Substantia nigra (tissue), 51 donors: ENCODE measurements at places on chromosomes 5 and 9.

DNA sequence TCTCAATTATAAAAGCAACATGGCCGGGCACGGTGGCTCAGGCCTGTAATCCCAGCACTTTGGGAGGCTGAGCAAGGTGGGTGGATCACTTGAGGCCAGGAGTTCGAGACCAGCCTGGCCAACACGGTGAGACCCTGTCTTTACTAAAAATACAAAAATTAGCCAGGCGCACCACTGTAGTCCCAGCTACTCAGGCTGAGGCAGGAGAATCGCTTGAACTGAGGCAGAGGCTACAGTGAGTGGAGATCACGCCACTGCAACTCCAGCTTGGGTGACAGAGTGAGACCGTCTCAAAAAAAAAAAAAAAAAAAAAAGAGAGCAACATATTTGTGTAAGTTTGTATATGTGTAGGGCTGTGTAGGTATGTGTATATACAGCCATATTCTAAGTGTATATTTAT lies 7.5 kb downstream of the RPS6 start:
- no peak for DNase-seq

- DNase-seq: no peak
Observed at GRCh38 chr5:141945511-141946051, 12.4 kb downstream of the PCDH12 start.

- no peak for DNase-seq
Observed at GRCh38 chr9:116550696-116551436, 136.2 kb upstream of the TRIM32 start.

DNA sequence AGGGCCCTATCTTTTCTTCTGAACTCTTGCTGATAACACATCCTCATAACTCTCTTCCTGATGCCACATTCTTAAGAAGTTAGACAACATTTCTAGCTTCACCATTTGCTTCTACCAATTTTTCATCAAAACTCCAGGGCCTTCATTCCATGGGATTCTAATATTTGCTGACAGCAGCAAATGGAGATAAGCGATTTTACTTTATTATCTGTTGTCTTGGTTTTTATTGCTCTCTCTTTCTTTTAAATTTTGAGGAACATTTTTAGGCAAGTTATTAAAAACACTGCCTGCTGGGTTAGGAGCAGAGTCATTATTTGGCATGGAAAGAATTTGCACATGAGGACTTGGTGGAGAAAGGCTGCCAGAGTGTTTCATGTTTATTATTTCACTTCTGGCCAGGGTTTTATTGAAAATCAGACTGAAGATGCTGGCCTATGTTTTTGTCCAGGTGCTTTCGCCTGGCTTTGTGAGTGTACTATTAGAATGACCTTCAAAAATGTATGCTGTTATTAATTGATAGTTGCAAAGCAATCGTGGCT lies 27.7 kb downstream of the NSG2 start:
- no peak for DNase-seq

DNA sequence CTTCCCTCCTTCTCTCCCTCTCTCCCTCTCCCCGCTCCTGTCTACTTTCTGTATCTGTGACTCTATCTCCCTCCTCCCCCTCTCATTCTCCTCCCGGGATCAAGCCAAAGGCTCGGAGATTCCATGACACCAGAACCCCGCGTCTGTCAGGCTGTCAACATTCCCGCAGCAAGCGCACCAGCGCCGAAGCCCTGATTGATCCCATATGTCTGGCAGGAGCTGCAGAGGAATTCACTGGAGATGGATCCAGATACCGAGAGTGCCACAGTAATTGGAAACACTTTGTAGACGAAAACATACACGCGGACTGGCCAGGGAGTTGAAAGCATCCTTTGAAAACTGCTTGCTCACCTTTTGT lies 300 bp upstream of the SVEP1 start:
- no peak for DNase-seq

GRCh38 chr5:112491257-112491656 lies 72.2 kb upstream of the EPB41L4A start:
- no peak for DNase-seq

- DNase-seq: peak; percentile 83
Observed at GRCh38 chr5:170265522-170265921, 32.1 kb downstream of the LCP2 start.

DNA sequence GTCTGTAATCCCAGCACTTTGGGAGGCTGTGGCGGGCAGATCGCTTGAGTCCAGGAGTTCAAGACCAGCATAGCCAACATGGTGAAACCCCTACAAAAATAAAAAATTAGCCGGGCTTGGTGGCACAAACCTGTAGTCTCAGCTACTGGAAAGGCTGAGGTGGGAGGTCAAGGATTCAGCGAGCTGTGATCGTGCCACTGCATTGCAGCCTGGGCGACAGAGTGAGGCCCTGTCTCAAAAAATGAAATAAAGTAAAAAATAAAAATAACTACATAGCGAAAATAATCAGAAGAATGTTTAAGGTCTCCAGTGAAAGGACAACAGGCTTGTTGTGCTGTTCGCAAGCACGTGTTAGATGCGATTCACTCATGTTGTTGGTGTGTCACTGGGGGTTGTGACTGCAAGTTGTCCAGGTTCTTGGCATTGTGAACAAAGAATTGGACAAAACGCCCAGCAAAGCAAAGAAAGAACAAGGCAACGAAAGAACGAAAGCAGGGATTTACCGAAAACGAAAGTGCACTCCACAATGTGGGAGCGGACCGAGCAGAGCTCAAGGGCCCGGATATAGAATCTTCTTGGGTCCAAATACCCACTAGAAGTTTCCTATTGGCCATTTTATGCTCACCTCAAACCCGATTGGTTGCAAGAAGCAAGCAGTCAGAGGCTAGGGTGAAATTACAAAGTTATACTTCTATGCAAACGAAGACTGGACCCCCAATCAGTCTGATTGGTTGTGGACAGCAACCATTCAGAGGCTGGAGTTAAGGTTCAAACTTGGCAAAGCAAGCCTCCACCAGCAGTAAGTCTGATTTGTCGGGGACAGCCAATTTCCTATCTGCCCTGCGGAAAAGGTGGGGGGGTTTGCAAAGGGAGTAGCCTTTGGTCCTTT lies 844 bp upstream of the MCCC2 start:
- no peak for DNase-seq

- no peak for DNase-seq
Observed at GRCh38 chr9:98536542-98537173, 172.1 kb downstream of the GABBR2 start.

GRCh38 chr5:7728076-7728475 lies 122.9 kb downstream of the CFAP90 start:
- DNase-seq: no peak

DNA sequence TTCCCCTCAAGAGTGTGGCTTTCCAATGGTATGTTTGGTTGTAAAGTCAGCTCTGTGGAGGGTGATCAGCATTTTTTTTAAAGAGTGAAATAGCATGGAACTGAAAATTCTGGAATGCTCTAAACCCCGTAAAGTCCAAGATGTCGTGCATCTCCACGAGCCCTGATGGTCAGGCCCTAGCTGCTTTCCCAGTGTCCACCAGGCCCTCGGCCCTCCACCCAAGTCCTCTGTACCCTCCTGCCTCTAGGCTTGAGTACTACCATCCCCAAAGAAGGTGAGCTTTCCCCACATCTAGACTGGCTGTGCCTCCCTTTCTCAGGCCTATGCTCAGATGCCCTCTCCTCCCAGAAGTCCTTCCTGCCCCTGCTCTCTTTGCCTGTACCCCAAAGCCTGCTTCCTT lies 280.3 kb downstream of the GADD45G start:
- no peak for DNase-seq

DNA sequence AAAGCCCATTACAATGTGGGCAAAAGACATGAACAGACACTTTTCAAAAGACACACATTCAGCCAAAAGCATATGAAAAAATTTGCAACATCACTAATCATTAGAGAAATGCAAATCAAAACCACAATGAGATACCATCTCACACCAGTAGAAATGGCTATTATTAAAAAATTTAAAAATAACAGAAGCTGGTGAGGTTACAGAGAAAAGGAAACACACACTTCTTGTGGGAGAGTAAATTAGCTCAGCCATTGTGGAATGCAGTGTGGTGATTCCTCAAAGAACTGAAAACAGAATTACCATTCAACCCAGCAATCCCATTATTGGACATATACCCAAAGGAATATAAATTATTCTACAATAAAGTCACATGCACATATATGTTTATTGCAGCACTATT lies 585.2 kb upstream of the TUSC1 start:
- DNase-seq: no peak

GRCh38 chr9:135251331-135251761 lies 163.9 kb downstream of the OLFM1 start:
- no peak for DNase-seq

DNA sequence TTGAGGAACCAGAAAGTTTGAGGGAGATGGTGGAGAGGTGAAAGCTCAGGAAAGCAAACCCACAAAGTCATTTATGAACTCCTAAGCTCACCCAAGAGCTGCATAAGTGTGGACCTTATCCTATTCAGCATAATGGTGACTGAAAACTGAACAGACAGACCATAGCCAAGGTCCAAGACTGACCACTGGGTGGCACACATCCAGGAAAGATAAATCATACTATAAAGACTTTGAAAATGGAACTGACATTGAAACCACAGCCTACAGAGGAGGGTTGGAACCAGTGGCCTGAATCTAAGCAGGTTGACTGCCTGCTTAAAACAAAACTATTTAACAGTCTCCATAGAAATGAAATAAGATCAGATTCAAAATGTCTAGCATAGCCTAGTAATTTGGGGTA lies 121.0 kb upstream of the RGS7BP start:
- DNase-seq: no peak

GRCh38 chr9:89684912-89685636 lies 80.3 kb downstream of the GADD45G start:
- DNase-seq: no peak

- no peak for DNase-seq
Observed at GRCh38 chr5:72649449-72649848, 142.2 kb upstream of the ZNF366 start.

DNA sequence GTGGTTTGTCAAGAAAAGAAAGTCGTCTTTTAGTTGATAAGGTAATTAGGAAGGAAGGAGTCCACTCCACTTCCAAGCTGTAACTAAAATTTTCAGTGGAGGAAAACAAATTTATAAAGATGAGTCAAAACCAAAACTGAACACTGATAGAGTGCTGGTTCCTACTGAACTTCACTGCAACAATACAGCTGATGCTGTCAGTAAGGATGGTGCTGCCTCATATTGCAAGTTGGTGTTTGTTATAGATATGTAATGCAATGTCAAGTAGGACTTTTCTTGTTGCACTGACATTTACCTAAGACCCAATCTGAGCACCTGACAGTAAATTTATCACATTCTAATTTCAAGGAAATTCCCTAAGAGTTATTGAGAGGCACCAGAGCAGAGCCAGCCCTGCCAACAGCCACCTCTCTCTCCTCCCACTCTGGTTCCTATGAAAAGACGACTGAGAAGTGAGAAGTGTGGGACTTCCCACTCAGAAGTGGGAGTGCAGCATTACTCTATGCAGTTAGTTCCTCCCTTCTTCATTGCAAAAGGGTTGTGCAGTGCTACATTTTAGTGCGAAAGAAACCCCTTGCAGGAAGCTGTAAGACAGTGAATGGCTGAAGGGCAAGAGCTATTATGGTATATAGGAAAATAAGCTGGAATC lies 350.8 kb downstream of the NFIB start:
- no peak for DNase-seq

- no peak for DNase-seq
Observed at GRCh38 chr5:135139381-135140134, 105.5 kb upstream of the PITX1 start.

GRCh38 chr5:24397601-24398000 lies 247.2 kb downstream of the CDH10 start:
- no peak for DNase-seq

GRCh38 chr9:92942688-92943616 lies 4.4 kb upstream of the FGD3 start:
- no peak for DNase-seq

GRCh38 chr5:13910637-13911288 lies 33.7 kb downstream of the DNAH5 start:
- no peak for DNase-seq

DNA sequence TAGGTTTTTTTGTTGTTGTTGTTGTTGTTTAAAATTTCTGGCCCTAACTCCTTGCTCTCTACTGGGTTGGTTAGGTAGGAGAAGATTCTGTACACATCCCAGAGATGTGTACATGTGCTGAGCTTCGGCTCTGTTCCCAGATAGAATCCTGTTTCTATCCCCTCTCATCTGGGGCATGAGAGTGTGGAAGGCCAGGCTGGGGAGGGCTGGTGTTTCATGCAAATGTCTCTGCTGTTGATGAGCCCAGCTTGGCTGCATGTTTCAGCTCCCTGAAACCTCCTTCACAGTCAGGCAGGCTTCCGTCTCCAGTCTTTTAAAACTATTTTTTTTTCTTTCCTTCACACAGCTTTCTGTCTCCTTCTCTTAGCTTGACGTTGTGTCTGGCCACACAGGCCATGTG lies 526.9 kb upstream of the KLF4 start:
- no peak for DNase-seq

- DNase-seq: no peak
Observed at GRCh38 chr5:93807846-93808245, 66.4 kb upstream of the POU5F2 start.

- DNase-seq: no peak
Observed at GRCh38 chr5:115289104-115289503, 7.3 kb downstream of the CCDC112 start.

- DNase-seq: peak; percentile 68
Observed at GRCh38 chr9:127021664-127022363, 100.6 kb downstream of the ANGPTL2 start.
